Stimulated activated CD4-positive, alpha-beta T cell treated with anti-CD3 and anti-CD28 coated beads, Interleukin-1b, Interleukin-23, amount 100 ng/mL, for 1 hour (primary cell): ENCODE measurements at places on chromosomes 6 and 20.

DNA sequence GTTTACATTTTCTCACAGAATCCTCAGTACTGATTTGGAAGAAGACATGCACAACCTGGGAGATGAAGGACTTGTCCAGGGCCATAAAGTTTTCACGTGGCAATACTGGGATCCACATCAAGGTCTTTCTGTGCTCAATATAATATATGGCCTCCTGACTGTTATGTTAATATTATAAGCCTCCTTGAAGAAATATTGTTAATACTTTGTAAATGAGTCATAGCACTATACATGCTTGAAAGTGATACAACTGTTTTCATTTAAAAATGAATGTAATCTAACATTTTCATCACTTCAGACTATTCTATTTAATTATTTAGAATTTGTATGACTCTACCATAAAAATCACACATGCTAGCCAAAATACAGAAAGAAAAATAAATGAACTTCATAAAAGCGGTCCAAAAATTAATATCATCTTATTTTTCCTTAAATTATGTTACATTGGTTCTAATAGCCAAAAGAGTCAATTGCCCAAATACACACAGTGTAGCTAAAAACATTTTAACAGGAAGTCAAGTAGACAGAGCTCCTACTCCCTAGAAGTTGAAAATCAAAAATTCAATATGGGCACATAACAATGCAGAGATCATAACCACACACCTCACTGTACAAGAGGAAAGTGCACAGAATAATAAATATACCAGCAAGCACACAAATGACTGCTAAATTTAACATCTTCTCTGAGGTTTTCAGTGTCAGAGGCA lies 188.0 kb upstream of the HDDC2 start:
- no peak for DNase-seq

GRCh38 chr6:18501663-18502013 lies 114.5 kb downstream of the RNF144B start:
- no peak for DNase-seq

DNA sequence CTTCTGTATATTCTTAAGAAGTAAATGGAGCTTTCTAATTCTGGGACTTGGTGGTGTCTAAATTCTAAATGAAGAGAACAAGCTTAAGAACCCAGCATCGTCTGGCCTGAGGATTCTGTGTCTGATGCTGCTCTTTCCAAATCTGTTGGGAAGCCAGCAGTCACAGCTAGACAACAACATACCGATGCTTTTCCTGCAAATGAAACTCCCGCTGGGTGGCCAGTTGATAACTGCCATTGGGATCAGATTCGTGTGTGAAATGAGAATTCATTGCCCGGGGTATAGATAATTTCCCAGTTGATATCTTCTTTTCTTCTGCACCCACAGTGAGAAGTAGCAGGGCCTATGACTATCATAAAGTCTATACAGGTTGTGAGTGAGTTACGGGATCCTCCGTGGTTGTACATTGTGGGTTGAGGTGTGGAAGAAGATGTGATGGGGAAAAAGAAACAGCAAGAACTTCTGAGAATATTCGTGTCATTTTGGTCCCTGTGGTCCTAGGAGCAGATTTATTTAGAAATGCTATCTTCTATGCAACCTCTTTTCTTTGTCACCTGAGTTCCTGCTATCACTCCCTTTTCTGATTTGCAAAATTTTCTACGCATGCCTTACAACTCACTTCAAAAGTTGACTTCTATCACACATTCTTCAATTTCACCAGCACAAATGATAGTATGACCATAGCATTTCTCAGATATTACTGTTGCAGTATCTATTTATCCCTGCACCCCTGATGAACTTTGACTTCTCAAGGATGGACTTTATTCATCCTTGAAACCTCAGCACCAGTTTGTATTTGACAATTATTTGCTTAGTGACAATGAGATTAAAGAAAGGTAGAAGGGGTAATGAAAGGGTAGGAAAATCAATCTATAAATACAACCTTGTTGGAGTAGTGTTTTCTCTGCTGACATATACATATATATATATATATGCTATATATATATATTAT lies 10.4 kb downstream of the NOX3 start:
- DNase-seq: no peak

DNA sequence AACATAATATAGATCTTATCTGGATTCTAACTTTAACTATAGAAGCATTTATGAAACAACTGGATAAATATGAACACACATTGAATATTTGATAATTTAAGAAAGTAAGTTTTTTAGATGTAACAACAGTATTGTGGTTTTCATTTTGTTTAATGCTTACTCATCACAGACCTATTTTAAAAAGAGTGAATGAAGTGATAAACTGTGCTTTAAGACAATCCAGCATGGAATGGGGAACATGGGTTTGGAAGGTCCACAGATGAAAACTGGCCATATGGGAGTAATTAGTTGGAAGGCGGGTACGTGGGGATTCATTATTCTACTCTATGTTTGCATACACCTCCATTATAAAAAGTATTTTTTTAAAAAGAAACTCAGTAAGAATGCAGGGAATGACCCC lies 21.2 kb downstream of the EPB41L2 start:
- no peak for DNase-seq

- no peak for DNase-seq
Observed at GRCh38 chr6:161134550-161135298, 139.1 kb downstream of the AGPAT4 start.

DNA sequence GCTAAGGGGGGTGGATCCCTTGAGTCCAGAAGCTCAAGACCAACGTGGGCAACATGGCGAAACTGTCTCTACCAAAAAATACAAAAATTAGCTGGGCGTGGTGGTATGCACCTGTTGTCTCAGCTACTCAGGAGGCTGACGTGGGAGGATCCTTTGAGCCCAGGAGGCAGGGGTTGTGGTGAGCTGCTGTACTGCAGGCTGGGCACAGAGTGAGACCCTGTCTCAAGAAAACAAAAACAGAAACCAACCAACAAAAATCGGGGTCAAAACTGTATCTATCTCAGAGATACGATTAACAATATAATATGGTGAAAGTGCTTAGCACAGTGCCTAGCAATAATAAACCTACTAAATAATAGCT lies 20.7 kb upstream of the BCAS1 start:
- DNase-seq: no peak

DNA sequence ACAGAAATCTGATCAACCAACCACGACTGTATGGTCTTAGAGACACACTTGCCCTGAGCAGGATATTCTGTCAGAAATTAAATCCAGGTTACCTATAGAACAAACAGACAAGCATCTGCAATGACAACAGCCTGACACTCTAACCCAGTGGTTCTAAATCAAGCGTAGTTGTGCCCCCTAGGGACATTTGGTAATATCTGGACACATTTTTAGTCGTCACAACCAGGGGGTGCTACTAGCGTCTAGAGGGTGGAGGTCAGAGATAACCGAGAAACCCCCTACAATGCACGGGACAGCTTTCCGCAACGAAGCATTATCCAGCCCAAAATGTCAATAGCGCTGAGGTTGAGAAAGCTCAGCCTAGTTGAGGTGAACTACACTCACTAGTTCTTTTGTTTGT lies 32.3 kb downstream of the ID4 start:
- no peak for DNase-seq

GRCh38 chr6:91447530-91448254 lies 860.8 kb upstream of the MAP3K7 start:
- no peak for DNase-seq

DNA sequence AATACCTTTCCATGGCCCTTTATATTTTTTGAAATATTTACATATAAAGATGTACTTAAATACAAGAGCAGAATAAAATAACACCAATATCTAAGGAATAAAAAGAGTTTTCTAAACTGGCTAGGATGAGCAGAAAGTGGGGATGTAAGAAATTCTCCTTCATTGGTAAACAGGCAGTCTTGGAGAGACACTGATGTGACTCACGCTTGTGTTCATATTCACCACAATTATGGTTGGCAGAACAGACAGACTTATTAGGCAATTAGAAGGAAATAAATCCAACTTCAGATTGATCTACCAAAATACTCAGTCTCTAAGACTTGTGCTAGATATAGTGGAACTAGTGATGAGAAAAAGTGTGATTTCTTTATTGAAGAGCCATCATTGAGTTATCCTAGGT lies 463.7 kb downstream of the CDC5L start:
- DNase-seq: no peak

GRCh38 chr6:158472447-158472846 lies 87.4 kb upstream of the TMEM181 start:
- DNase-seq: no peak

GRCh38 chr6:126195625-126196236 lies 144.2 kb upstream of the CENPW start:
- no peak for DNase-seq

- no peak for DNase-seq
Observed at GRCh38 chr20:44736170-44737021, 9.3 kb upstream of the KCNK15 start.

- DNase-seq: no peak
Observed at GRCh38 chr6:148470156-148470555, 127.5 kb downstream of the SASH1 start.

DNA sequence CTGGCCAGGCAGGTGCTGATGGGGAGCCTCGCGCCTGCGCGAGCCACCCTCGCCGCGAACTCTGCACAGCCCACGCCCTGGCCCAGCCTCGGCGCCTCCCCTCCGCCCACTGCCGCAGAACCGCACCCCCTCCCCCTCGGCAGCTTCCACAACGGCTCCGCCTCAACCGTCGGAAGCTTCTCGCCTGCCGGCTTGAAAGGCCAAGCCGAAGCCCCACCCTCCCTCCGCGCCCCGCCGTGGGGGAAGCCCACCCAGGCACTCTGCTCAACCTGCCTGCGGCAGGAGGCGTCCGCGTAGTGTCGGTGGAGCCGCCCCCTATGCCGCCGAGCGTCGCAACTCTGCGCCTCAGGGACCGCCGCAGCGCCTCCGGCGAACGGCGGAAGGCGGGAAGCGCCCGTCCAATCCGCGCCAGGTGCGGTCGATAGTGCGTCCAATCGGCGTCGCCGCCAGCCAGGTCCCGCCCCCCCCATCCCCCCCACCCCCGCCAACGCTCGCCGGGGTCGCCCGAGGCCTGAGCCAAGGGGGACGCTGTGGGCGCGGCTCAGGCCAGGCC lies at the start of gene SYCP2:
TSS of gene SYCP2 (minus strand) at position 342 of the 553 bp plus-strand sequence. CDS start 11,224 bp downstream, outside the sequence.
- peak; percentile 37 for DNase-seq

DNA sequence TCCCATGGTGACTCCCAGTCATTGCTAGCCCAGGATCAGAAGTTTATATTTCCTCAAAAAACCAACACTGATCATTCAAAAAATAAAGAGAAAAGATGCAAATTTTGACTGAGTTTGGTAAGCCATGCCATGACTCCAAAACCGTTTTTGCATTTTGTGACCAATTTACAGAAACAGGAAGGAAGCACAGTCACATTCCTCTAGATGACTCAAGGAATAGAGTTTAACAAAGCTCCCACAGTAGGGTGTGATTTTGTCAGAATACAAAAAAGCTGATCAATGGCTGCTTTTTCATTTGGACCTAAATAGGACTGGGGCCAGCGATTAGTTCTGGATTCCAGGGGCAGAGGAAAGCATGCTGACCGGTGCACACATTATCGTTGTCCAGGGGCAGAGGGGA lies 179.4 kb upstream of the AFDN start:
- DNase-seq: no peak

DNA sequence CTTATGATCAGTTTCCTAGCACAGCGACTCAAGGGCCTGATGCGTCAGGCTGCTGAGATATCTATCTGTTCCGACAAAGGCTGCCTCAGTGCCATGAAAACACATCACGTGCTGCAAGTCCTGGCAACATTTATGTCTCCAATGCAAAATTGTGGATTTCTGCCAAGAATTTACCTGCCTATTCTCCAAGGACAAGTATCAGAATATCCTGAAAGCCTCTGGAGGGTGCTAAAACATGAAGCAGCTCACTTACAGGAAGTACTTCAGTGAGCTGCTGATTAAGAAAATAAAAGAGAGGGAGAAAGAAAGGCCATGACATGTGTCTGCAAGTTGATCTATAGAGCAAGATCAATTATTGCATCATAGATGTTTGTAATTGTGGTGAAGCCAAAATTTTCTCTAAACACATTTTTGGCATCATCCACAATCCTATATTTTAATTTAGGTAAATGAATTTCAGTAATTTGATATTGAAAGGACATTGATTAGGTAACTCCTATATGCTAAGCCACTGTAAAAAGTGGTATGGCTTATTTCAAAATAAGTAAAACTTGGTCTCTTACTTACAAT lies 25.8 kb upstream of the TPBG start:
- no peak for DNase-seq

DNA sequence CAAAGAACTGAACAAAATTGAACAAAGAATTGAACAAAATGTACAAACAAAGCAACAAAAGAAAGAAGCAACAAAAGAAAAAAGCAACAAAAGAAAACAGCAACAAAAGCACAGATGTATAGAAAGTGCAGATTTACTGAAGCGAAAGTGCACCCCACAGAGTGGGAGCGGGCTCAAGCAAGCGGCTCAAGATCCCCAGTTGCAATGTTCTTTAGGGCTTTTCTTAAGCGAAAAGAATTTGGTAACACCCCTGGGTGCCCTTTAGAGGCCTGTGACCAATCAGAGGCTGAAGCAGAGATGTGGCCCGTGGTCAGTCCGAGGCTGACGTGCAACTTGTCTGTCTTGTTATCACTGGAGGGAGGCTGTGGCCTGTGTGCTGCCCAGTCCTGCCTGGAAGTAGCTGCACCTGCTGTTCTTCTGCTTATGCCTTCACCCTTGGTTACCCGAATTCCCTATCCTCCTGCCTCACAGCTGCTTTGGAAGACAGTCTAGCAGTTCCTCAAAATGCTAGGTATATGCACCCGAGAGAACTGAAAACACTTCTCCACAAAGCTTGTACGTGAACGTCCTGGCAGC lies 13.2 kb upstream of the KIF25 start:
- no peak for DNase-seq

GRCh38 chr6:35439308-35439707 lies 12.8 kb upstream of the FANCE start:
- DNase-seq: no peak

DNA sequence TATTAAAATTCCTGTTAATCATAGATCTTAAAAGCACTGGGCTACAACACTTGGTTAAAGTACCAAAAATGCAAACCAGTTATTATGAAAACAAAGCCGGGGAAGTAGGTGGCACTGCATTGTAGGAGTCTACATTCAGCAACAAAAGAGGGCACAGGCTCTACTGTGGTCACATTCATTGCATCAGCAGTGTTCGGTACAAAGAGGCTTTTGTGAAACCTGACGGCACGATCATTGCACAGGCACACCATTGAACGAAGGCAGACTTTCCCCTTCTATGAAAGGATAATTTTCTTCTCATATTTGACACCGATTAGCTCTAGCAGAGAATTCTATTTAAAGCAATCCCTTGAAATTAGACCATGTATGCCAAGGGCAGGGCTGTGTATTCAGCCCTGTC lies 44.6 kb upstream of the AGPAT4 start:
- no peak for DNase-seq
